ENCODE measurements at places on chromosomes 2 and 18. TPM values are rescaled to one million over a fixed set of nuclear protein-coding genes. Genes with fewer than 3 reads are reported as not detected.

DNA sequence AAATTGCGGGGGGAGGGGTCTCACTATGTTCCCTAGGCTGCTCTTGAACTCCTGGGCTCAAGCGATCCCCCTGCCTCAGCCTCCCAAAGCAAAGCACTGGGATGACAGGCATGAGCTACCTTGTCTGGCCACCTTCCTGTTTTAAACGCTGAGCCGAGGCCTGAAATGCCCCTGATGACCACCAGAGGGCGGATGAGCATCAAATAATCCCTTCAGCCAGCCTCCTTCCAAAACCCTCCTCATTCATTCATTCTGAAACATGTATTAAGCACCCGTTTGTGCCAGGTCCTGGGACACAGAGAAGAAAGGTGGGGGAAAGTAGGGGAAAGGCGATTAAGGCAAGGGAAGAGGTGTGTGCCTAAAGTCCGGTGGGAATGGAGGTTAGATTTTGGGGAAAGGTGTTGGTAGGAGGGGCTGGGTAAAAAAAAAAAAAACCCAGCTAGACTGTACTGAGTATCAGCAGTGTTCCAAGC lies 30.7 kb upstream of the PTMA start:
- H3K36me3 ChIP-seq, result no peaks in the 10 kb centered on the region
- H3K4me1 ChIP-seq, result peaks cover 33% of the 10 kb centered on the region
- H3K27ac ChIP-seq, result peak overlapping the region; percentile 22
- H3K4me3 ChIP-seq, result no peak overlapping the region
- peaks cover 19% of the 10 kb centered on the region for H3K27me3 ChIP-seq

- no peak overlapping the region for H3K27ac ChIP-seq
- H3K4me3 ChIP-seq, result no peak overlapping the region
- DNase-seq, result no peak
- peaks cover 16% of the 10 kb centered on the region for H3K4me1 ChIP-seq
Measured at GRCh38 chr2:175158894-175159293, 9.1 kb downstream of the ATF2 start.

DNA sequence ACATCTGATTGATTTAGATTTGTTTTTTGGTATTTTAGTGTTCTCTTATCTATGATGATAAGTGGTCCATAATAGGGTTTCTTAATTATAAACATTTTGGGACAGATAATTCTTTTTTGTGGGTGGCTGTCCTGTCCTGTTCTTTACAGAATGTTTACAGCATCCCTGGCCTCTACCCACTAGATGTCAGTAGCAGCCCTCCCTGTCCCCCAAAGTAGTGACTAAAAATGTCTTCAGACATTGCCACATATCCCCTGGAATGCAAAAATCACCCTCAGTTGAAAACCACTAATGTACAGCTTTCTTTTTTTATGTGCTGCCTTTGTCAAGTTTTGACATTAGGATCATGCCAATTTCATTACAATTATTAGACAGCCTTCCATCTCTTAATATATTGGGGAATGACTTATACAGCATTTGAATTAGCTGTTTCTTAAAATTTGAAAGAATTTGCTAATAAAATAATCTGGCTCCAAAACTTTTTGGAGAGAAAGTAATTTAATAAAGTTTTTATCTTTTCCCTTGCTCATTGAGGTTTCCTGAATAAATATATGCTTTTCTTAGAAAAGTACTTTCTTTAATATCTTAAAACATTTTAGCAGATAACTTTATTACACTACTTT lies 19.5 kb downstream of the WIPF1 start:
- H3K4me3 ChIP-seq, result no peak overlapping the region
- H3K4me1 ChIP-seq, result peaks cover 2% of the 10 kb centered on the region
- no peak for DNase-seq
- no peak overlapping the region for H3K27ac ChIP-seq

DNA sequence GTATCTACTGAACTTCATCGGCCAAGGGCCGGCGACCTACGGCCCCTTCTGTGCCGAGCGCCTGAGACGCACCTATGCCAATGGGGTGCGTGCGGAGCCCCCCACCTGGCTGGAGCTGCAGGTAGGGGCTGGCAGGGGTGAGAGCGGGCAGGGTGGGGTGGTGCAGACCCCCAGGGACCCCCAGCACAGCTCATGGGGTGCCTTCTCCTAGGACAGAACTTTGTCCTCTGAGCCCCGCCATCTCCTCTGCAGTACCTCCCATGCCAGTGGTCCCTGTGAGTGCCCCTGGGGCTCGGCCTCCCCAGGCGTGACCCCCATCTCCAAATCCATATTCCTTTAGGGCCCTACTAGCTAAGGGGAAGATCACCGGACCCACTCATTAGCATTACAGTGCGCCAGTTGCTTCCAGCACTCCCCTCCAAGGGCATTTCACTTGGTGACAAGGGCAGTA lies 23.9 kb upstream of the GPR17 start:
- H3K36me3 ChIP-seq, result peaks cover 9% of the 10 kb centered on the region
- H3K4me3 ChIP-seq, result no peak overlapping the region
- H3K27me3 ChIP-seq, result peaks cover 10% of the 10 kb centered on the region
- peaks cover 10% of the 10 kb centered on the region for H3K4me1 ChIP-seq

- H3K4me3 ChIP-seq, result no peak overlapping the region
- DNase-seq, result no peak
- H3K36me3 ChIP-seq, result no peaks in the 10 kb centered on the region
- no peaks in the 10 kb centered on the region for H3K27me3 ChIP-seq
- no peak overlapping the region for H3K27ac ChIP-seq
- no peaks in the 10 kb centered on the region for H3K4me1 ChIP-seq
Measured at GRCh38 chr2:125073440-125073839, 1048.4 kb downstream of the CNTNAP5 start.

DNA sequence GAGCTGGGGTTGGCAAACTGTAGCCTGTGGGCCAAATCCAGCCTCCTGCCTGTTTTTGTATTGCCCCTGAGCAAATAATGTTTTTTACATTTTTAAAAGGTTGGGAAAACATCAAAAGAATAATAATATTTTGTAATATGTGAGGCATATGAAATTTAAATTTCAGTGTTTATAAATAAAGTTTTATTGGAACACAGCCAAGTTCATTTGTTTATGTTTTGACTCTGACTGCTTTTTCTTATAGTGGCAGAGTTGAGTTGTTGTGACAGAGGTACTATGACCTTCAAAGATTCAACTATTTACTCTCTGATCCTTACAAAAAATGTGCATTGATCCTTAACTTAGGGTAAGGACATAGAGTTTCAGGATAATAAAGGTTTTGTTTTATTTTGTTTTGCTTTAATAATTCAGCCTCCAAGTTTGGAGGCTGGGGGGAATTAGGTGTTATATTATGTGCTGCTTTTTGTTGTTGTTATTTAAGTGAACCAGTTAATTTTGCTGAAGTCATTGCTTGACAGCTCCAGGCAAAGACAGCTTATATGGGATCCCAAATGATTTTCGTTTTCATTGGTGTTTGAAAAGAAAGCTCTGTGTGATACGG lies 24.5 kb downstream of the SETBP1 start:
- no peak overlapping the region for H3K4me3 ChIP-seq
- peaks cover 27% of the 10 kb centered on the region for H3K4me1 ChIP-seq
- no peak for DNase-seq
- H3K27ac ChIP-seq, result no peak overlapping the region
- peaks cover 12% of the 10 kb centered on the region for H3K36me3 ChIP-seq

DNA sequence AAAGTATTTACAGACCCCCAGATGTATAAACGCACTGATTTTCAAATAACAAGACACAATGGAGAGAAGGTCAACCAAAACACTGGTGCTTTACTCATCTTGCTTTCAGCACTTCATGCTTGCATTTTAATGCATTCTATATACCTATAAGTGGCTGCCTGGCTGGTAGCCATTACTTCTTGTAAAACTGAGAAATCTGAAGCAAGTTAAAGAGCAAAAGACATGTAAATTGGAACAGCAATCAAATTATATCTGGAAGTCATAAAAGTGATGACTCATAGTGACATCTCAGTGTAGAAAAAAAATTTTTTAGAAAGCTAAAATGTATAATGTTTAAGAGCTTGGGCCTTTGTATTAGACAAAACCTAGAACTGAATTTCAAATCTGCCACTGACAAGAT lies 106.2 kb downstream of the CCDC141 start:
- DNase-seq, result no peak
- H3K4me1 ChIP-seq, result no peaks in the 10 kb centered on the region
- H3K4me3 ChIP-seq, result no peak overlapping the region
- H3K27me3 ChIP-seq, result peaks cover 4% of the 10 kb centered on the region
- no peaks in the 10 kb centered on the region for H3K36me3 ChIP-seq

DNA sequence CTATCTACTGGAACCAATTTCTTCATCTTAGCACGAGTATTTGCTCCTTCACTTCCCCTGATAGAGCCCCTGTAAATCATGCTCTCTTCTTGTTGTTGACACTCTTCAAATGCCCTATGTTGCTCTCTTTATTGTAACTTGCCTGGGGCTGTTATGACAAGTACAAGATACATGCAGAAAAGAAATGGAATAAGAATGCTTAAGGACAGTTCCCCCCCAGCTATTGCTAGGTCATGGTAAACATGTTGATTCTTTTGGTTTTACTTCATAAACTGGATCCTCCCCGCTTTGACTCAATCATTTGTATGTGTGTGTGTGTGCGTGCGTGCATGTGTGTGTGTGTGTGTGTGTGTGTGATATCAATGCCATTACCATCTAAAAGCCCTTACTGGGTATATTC lies 368.5 kb upstream of the CNTNAP5 start:
- H3K27ac ChIP-seq, result no peak overlapping the region
- peaks cover 6% of the 10 kb centered on the region for H3K36me3 ChIP-seq
- no peak overlapping the region for H3K4me3 ChIP-seq
- DNase-seq, result no peak
- no peaks in the 10 kb centered on the region for H3K4me1 ChIP-seq
- H3K27me3 ChIP-seq, result no peaks in the 10 kb centered on the region

DNA sequence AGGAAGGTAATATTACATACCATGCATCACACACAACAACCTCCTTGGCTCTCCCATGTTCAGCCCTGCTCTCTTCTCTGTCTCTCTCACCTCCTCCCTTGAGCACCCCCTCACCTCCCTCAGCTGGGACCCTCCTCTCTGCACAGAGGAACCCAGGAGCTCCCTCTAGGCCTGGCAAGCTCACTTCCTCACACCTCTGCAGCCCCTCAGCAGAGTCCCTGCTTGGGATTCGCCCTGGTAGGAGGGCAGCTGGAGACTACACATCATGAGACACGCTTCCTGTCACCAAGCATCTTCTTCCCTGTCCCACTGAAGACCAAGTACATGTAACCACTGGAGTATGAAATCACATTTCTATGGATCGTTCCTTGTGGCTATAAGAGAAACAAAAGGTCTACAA lies 51.0 kb downstream of the ADD2 start:
- H3K36me3 ChIP-seq, result no peaks in the 10 kb centered on the region
- peaks cover 74% of the 10 kb centered on the region for H3K4me1 ChIP-seq
- H3K27me3 ChIP-seq, result peaks cover 10% of the 10 kb centered on the region
- DNase-seq, result no peak
- peak overlapping the region; percentile 69 for H3K4me3 ChIP-seq

- H3K4me3 ChIP-seq, result no peak overlapping the region
- H3K27ac ChIP-seq, result no peak overlapping the region
- H3K36me3 ChIP-seq, result peaks cover 15% of the 10 kb centered on the region
- H3K27me3 ChIP-seq, result peaks cover 7% of the 10 kb centered on the region
- DNase-seq, result no peak
Measured at GRCh38 chr2:177466337-177467195, 74.0 kb downstream of the AGPS start.

- peaks cover 61% of the 10 kb centered on the region for H3K4me1 ChIP-seq
- peaks cover 13% of the 10 kb centered on the region for H3K27me3 ChIP-seq
Measured at GRCh38 chr18:58900015-58900649, 35.5 kb downstream of the ZNF532 start.

- no peaks in the 10 kb centered on the region for H3K4me1 ChIP-seq
- no peak overlapping the region for H3K27ac ChIP-seq
- no peak for DNase-seq
Measured at GRCh38 chr18:74609535-74609934, 11.9 kb downstream of the ZNF407 start.

DNA sequence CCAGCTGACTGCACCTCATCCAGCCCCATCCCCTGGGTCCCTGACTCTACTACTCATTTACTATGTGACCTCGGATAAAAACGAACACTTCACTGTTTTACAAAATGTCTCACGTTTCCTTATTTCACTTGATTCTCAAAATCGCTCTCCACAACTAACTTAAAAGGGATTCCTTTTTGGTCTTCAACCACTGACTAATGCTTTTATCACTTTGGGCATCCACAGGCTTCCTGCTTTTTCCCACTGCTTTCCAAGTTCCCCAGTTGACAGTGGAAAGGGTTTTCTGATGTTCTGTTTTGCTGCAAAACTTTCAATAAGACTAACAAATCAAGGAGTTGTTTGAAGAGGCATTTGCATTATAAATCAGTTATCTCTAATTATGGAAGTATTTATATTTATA lies 24.1 kb downstream of the EIF2AK3 start:
- peak overlapping the region; percentile 7 for H3K4me3 ChIP-seq
- no peaks in the 10 kb centered on the region for H3K27me3 ChIP-seq
- H3K36me3 ChIP-seq, result no peaks in the 10 kb centered on the region
- H3K27ac ChIP-seq, result peak overlapping the region; percentile 76
- no peak for DNase-seq
- H3K4me1 ChIP-seq, result peaks cover 61% of the 10 kb centered on the region

DNA sequence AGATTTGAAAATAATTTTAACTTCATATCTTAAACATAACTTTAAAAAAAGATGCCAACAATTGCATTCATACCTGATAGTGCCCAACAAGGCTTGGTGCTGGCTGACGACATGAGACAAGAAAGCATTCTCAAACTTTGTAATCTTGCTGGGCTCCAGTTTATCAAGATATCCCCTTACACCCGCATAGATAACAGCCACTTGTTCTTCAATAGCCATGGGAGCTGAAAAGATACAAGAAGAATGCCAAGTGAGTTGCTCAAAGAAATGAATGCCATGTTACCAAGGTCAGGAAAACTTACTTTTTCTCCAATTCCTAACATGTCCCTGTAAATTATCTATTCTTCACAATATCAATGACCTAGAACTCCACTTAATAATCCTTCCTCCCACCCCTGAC lies 12.4 kb upstream of the PSTPIP2 start:
- H3K4me3 ChIP-seq, result no peak overlapping the region
- H3K36me3 ChIP-seq, result peaks cover 8% of the 10 kb centered on the region
- peaks cover 4% of the 10 kb centered on the region for H3K27me3 ChIP-seq
- DNase-seq, result no peak
- H3K27ac ChIP-seq, result no peak overlapping the region
- H3K4me1 ChIP-seq, result no peaks in the 10 kb centered on the region

DNA sequence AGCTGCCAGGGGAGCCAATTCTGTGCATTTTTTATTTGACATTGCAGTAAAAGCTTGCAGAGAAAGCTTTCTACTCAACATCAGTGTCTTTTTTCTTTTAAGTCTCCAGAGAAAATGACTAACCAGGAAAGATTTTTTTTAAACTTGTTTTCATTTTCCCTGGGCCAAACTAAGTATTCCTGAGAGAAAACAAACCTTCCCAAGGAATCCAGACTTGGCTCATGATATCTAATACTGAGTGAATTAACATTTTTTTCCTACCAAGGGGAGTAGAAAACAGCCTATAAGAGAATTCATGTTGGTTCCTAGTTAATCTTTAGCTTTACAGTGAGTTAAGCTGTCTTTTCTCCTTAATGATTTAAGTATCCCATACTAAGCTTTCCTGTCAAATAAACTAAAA lies 46.7 kb downstream of the DAPL1 start:
- H3K27me3 ChIP-seq, result peaks cover 2% of the 10 kb centered on the region
- no peak overlapping the region for H3K4me3 ChIP-seq
- no peaks in the 10 kb centered on the region for H3K36me3 ChIP-seq
- H3K27ac ChIP-seq, result no peak overlapping the region
- no peak for DNase-seq

SAG gene
- not detected for total RNA-seq

SCYGR8 gene
- not detected for total RNA-seq

FIGN gene
- total RNA-seq, result 12.4 TPM

RAB27B gene
- total RNA-seq, result not detected

GBX2 gene
- 1.2 TPM for total RNA-seq

OR6B3 gene
- not detected for total RNA-seq

HOXD8 gene
- 0.27 TPM for total RNA-seq

COL4A3 gene
- not detected for total RNA-seq

C2orf78 gene
- not detected for total RNA-seq

PAX3 gene
- 31.2 TPM for total RNA-seq

SEPTIN10 gene
- 75.2 TPM for total RNA-seq

GALR1 gene
- total RNA-seq, result 0.49 TPM
